ENCODE measurements at places on chromosomes 5 and 9.

GRCh38 chr5:34496260-34496691 is 159.9 kb upstream of the RAI14 start:
- no peak overlapping the region for H3K27ac ChIP-seq
- H3K4me3 ChIP-seq: no peak overlapping the region
- H3K27me3 ChIP-seq: peaks cover 2% of the 10 kb centered on the region

GRCh38 chr9:90631964-90632363 is 10.7 kb downstream of the DIRAS2 start:
- H3K4me3 ChIP-seq: no peak overlapping the region
- no peaks in the 10 kb centered on the region for H3K27me3 ChIP-seq
- no peaks in the 10 kb centered on the region for H3K36me3 ChIP-seq
- H3K27ac ChIP-seq: no peak overlapping the region
- H3K4me1 ChIP-seq: no peaks in the 10 kb centered on the region

DNA sequence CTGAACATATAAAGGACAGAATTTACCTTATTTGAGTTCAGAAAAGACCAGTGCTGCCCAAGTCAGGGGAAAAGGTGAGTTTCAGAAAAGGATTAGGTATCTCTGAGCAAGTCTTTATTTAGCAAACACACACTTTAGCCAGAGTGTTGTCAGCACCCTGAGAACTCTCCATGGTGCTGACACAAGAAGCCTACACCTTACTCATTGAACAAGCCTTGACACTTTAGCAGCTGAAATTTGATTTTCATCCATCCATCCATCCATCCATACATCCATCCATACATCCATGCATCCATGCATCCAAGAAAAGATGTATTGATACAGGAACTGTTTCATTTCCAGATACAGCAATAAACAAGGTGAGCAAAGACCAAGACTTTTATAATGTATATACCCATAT is 311.2 kb downstream of the TRIM32 start:
- no peak for DNase-seq
- no peaks in the 10 kb centered on the region for H3K36me3 ChIP-seq
- no peaks in the 10 kb centered on the region for H3K27me3 ChIP-seq
- no peak overlapping the region for H3K4me3 ChIP-seq
- H3K4me1 ChIP-seq: no peaks in the 10 kb centered on the region

- no peaks in the 10 kb centered on the region for H3K27me3 ChIP-seq
- H3K4me1 ChIP-seq: no peaks in the 10 kb centered on the region
- H3K27ac ChIP-seq: no peak overlapping the region
- H3K4me3 ChIP-seq: no peak overlapping the region
- H3K36me3 ChIP-seq: no peaks in the 10 kb centered on the region
- no peak for DNase-seq
These were observed 239.6 kb upstream of the TAS2R1 start for GRCh38 chr5:9869616-9870288.

GRCh38 chr5:154829181-154829588 is 21.2 kb downstream of the FAXDC2 start:
- peaks cover 22% of the 10 kb centered on the region for H3K36me3 ChIP-seq
- H3K4me3 ChIP-seq: no peak overlapping the region
- no peaks in the 10 kb centered on the region for H3K27me3 ChIP-seq
- peak overlapping the region; percentile 88 for H3K27ac ChIP-seq
- peaks cover 43% of the 10 kb centered on the region for H3K4me1 ChIP-seq

GRCh38 chr5:362978-363765 is 41.7 kb downstream of the AHRR start:
- H3K36me3 ChIP-seq: peaks cover 55% of the 10 kb centered on the region
- H3K27ac ChIP-seq: no peak overlapping the region
- no peak overlapping the region for H3K4me3 ChIP-seq
- DNase-seq: peak; percentile 11

- H3K4me1 ChIP-seq: no peaks in the 10 kb centered on the region
- no peaks in the 10 kb centered on the region for H3K27me3 ChIP-seq
- no peak overlapping the region for H3K4me3 ChIP-seq
- H3K27ac ChIP-seq: no peak overlapping the region
- no peaks in the 10 kb centered on the region for H3K36me3 ChIP-seq
- DNase-seq: no peak
These were observed 254.2 kb upstream of the GRIA1 start for GRCh38 chr5:153236319-153236718.

DNA sequence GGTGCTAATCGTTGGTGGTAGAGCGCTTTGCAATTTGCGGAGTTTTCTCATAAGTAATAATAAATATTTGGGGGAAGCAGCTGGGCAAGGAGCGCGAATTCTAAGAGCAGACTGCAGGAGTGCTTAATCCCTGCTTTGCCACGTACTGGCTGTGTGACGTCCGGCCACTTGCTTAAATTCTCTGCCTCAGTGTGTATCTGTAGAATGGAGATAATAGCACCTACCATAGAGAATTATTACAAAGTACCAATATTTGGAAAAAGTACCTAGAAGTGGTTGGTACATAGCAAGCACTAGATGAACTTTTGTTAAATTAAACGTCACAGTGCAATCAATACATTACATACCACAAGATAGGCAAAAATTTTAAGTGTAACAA is 598 bp upstream of the TMED7 start:
- no peak overlapping the region for H3K27ac ChIP-seq
- no peak for DNase-seq
- peaks cover 27% of the 10 kb centered on the region for H3K4me1 ChIP-seq
- H3K27me3 ChIP-seq: peaks cover 5% of the 10 kb centered on the region

DNA sequence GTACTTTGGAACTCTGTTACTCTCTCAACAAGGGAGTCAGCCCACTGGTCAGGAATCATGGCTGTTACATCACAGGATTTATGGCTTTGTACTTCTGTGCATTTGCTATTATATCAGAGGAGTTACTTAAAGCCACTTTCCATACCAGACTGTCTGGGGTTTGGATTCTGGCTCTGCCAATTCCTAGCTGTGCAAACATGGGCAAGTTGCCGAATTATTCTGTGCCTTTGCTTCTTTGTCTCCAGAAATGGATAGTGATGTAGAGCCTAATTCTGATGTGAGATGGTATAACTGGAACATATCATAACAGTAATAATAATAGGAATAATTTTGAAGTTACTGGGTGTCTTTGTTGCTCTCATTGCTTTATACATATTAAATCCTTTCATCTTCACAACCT is 1047.3 kb upstream of the SEMA6A start:
- no peaks in the 10 kb centered on the region for H3K4me1 ChIP-seq
- no peak overlapping the region for H3K27ac ChIP-seq
- no peaks in the 10 kb centered on the region for H3K27me3 ChIP-seq
- H3K36me3 ChIP-seq: no peaks in the 10 kb centered on the region

DNA sequence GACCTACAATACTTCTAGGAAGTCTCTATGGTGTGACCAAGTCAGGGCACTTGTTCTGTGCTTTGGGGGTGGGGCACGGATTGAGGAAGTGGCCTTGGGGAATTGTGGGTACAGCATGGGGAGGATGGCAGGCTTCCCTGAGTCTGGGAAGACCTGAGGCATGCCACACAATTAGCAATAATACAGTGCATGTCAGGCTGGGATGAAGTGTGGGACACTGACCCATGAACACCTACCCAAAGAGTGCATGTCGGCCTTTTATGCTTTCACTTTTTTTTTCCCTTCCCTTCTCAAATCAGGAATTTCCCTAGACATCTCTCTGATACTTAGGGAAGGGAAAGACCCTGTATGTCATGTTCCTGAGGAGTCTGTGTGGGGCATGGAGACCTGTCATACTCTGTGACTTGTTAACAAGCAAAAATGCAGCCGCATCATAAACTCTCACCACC is 146.4 kb downstream of the PALM2AKAP2 start:
- no peak overlapping the region for H3K27ac ChIP-seq
- peak overlapping the region; percentile 15 for H3K4me3 ChIP-seq
- peaks cover 4% of the 10 kb centered on the region for H3K27me3 ChIP-seq

DNA sequence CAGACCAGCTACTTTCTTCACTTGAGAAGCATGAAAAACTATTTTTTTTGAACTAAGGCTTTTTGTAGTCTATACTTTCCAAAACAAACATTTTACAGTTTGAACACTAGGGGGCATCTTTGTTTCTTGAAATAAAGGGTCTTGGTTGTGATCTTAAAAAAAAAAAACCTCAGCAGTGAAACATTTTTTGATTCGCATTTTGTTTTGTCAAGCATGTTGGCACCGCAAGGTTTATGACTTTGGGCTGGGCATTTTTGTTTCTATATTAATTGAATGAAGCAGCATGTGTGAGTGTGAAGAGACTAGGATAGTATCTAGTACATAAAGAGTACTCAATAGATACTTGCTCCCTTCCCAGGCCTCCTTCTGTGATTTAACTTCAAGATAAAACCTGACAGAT is 31.6 kb upstream of the ACOT12 start:
- no peak overlapping the region for H3K27ac ChIP-seq
- DNase-seq: no peak
- no peaks in the 10 kb centered on the region for H3K36me3 ChIP-seq
- no peaks in the 10 kb centered on the region for H3K27me3 ChIP-seq

GRCh38 chr5:157247267-157247666 is 18.7 kb upstream of the CYFIP2 start:
- peak overlapping the region; percentile 28 for H3K4me3 ChIP-seq
- peaks cover 97% of the 10 kb centered on the region for H3K36me3 ChIP-seq
- no peaks in the 10 kb centered on the region for H3K27me3 ChIP-seq
- peak overlapping the region; percentile 98 for H3K27ac ChIP-seq

DNA sequence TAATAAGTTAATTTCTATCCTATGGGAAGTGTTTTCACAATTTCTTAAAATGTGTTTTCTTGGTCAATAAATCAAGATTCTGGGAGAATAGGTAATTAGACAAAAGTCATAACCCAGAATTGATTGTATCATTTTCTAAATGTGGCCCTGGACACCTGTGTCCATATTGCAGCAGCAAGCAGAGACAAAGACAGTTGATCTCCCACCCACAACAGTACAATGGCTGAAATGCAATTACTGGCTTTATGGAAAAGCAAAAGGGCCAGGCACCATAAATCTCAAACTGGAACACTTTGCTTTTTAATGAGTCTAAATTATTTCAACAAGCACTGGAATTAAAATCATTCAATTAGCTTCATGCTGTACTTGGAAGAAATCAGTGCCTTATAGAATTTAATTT is 157.2 kb downstream of the ESM1 start:
- H3K36me3 ChIP-seq: no peaks in the 10 kb centered on the region
- no peak overlapping the region for H3K4me3 ChIP-seq
- no peak for DNase-seq
- peaks cover 23% of the 10 kb centered on the region for H3K27me3 ChIP-seq
- peaks cover 4% of the 10 kb centered on the region for H3K4me1 ChIP-seq

DNA sequence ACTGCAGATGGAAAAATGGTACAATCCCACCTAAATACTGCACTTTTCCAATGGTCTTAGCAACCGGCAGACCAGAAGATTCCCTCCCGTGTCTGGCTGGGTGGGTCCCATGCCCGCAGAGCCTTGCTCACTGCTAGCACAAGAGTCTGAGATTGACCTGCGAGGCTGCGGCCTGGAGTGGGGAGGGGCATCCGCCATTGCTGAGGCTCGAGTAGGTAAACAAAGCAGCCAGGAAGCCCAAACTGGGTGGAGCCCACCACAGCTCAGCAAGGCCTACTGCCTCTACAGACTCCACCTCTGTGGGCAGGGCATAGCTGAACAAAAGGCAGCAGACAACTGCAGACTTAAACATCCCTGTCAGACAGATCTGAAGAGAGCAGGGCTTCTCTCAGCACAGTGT is 221.6 kb upstream of the CTNND2 start:
- H3K27me3 ChIP-seq: no peaks in the 10 kb centered on the region
- no peak for DNase-seq
- no peaks in the 10 kb centered on the region for H3K36me3 ChIP-seq
- no peaks in the 10 kb centered on the region for H3K4me1 ChIP-seq
- no peak overlapping the region for H3K4me3 ChIP-seq

DNA sequence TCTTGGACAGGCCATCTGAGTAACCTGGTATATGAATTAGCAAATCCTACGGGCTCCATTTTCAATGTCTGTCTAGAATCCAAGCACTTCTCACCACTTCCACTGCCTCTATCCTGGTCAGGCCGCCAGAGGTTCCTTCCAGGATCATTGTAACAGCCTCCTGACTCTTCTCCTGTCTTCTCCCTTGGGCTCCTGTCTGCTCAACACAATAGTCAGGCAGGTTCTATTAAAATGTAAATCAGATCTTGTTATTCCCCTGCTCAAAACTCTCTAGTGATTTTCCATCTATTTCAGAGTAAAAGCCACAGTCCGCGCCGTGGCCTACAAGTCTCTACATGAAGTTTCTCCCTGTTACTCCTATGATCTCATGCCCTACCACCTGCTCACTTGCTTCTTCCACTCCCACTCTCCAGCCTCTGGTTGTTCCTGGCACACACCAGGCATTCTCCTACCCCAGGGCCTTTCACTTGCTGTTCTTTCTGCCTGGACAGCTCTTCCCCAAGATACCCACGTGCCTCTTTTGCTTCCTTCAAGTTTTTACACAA is 21.7 kb downstream of the ZNF366 start:
- no peaks in the 10 kb centered on the region for H3K36me3 ChIP-seq
- peaks cover 8% of the 10 kb centered on the region for H3K27me3 ChIP-seq
- H3K4me3 ChIP-seq: no peak overlapping the region
- H3K4me1 ChIP-seq: no peaks in the 10 kb centered on the region
- H3K27ac ChIP-seq: no peak overlapping the region

GRCh38 chr9:96720435-96720834 is 57.5 kb downstream of the ZNF510 start:
- peaks cover 2% of the 10 kb centered on the region for H3K4me1 ChIP-seq
- peaks cover 5% of the 10 kb centered on the region for H3K36me3 ChIP-seq
- DNase-seq: no peak
- H3K4me3 ChIP-seq: no peak overlapping the region
- H3K27me3 ChIP-seq: peaks cover 25% of the 10 kb centered on the region
- H3K27ac ChIP-seq: no peak overlapping the region

DNA sequence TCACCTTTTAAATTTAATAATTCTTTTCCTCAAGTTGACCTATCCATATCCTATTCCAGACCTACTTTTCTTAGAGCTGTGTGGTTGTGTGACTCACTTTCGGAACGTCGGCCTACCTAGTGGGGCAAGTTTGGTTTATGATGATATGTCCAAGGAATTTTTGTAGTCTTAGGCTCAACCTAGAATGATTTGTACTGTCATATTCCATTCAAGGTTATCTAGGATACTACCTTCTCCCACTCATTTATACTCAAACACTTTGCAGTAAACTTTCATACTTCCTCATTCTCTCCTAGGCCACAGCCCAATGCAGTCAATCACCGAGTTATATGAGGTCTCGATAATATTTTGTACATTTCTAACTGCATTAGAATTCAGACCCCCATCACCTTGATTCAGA is 61.9 kb downstream of the PIK3R1 start:
- peaks cover 88% of the 10 kb centered on the region for H3K4me1 ChIP-seq

DNA sequence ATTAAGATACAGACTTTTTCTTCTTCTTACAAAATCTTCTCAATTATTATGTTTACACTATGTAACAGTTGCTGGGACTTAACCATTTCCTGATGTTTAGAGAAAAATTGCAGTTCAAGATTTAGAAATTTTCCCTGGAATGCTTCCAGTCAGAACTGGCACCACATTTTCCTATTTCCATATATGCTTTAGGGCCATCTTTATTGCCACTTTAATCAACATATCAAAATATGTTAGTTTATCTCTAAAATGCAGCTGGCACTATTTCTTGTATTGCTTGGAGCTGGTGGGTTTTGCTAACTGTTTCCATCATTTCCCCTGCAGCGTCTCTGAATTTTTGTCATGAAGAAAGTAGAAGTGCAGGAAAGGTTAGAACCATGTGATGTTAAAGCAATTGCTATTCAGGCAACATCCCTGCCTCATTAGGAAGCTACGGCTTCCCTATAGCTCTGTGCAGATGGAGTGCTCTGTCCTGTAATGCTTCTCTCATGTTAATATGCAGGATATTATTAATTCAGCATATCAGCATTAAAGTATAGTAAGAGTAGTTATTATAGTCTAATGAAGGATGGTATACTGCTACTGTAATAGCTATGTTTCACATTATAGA is 269.1 kb downstream of the MTRR start:
- H3K27me3 ChIP-seq: no peaks in the 10 kb centered on the region
- H3K4me3 ChIP-seq: no peak overlapping the region
- H3K27ac ChIP-seq: no peak overlapping the region
- no peaks in the 10 kb centered on the region for H3K36me3 ChIP-seq
- no peaks in the 10 kb centered on the region for H3K4me1 ChIP-seq
